HuH-7 (cell line): ENCODE measurements at places on chromosomes 12 and 14.

DNA sequence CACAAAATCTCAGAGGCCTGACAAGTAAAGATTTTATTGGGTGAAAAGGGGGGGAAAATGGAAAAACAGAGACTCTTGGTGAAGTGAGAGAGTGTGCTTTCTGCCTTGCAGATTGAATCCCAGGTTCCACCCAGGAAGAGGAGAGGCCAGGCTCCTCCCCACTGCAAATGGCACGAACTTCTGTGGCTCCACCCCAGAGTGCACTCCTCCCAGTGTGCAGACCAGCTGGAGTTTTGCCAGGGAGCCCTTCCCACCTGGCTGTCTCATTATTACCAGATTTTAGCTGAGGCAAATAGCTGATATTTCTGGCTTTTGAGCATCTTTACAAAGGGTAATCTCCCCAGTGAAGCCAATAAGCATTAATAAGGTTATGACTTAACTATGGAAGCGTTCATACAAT is 51.9 kb downstream of the TESPA1 start:
- DNase-seq: no peak

DNA sequence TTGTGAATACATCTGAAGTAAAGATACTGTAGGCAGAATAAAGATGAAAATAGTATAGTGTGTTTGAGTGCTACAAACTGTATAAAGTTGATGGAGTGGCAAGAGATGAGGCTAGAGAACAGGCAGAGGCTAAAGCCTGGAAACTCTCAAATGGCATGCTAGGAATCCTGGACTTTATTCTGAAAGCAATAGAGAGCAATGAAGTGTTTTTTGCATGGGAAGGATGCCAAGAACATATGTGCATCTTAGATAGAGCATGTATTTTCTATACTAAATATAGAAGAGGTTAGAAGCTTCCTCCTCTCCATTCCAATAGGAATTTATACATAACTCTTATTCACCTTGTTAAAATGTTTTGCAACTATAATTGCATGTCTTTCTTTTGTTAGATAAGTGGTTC is 86.3 kb upstream of the TMTC2 start:
- no peak for DNase-seq

DNA sequence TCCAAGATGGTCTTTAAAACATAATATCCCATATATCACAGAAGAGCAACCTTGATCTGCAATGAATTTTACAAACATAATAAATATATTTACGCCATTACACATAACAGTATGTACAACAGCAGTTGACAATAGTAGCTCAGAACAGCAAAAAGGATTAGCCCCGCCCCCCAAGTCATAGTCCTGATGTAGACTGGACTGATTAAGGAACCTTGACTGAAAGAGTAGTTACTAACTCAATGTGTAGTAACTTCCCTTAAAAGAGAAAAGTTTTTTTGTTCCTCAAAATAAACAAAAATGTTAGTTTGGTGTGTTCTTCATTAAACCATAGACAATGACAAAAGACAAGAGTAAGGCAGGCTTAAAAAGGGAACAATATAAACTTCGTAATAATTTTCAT is 44.5 kb downstream of the GTF2A1 start:
- DNase-seq: no peak

- no peak for DNase-seq
Measured at GRCh38 chr12:96549341-96549740, 60.0 kb downstream of the CFAP54 start.

DNA sequence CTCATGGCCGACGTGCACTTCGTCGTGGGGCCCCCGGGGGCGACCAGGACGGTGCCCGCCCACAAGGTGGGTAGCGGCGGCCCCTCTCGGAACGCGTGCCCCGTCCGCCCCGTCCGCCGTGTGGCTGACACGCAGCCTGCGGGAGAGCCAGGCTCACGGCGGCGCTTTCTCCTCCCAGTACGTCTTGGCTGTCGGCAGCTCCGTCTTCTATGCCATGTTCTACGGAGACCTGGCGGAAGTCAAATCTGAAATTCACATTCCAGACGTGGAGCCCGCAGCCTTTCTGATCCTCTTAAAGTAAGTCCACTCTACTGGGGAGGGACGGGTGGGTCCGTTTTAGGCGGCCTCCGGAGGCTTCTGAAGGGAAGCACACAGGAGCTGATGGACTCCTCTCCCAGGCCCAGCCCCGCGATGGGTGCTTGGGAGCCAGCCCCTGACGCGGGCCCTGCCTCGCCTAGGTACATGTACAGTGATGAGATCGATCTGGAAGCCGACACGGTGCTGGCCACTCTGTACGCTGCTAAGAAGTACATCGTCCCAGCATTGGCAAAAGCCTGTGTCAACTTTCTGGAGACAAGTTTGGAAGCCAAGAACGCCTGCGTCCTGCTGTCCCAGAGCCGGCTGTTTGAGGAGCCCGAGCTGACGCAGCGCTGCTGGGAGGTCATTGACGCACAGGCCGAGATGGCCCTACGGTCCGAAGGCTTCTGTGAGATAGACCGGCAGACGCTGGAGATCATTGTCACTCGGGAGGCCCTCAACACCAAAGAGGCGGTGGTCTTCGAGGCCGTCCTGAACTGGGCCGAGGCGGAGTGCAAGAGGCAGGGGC is 1.1 kb downstream of the BTBD6 start:
- peak; percentile 47 for DNase-seq

DNA sequence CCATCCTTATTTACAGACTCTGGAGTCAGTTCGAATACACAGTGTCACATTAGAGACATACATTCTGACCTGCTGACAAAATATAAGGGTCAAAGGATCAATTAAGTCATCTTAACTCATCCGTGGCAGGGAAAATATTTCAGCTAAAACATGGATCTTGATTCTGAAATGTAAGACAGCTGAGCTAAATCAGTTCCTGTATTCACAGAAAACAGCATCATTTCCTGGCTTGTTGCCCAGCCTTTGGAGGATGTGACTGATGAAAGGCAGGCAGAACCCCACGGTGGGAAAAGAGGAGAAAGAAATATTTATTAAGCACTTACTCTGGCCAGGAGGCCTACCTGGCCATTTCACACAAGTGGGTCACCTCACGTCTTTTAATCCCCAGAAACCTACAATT is 101.9 kb downstream of the GAS2L3 start:
- no peak for DNase-seq

- no peak for DNase-seq
Measured at GRCh38 chr14:102769049-102769327, 8.3 kb upstream of the TRAF3 start.

DNA sequence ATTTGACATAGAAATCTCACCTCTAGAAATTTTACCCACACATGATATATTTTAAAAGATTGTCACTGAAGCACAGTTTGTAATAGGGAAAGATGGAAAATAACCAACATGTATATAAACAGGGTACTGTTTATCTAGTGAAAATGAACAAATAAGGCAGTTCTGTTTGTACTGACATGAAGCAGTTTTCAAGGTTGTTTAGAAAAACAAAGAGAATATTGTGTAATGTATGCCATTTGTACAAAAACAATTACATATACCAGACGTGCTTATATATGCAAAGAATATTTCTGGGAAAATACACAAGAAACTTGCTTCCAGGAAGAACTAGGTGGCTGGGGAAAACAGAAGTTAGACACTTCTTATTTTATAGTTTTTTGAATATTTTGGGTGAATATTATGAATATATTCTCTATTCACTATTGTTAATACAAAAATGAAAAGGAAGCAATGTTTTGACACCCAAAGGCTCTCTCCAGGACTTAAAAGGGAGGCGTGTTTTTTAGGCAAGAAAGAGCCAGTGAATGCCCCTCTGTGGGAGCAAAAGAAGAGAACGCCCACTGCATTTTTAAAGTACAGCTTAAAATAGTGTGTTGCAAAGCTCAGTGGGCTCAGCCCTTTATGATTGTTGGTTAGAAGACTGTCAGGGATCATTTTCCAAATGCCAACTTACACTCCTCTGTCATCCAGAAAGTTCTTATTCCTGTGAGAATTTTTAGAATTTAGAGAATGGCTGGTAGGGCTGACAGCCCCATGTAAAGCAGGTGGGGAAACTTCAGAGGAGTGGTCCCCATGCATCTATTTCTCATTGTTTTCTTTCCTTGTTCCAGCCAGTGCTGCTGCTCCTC is 59.6 kb upstream of the FERMT2 start:
- DNase-seq: no peak

DNA sequence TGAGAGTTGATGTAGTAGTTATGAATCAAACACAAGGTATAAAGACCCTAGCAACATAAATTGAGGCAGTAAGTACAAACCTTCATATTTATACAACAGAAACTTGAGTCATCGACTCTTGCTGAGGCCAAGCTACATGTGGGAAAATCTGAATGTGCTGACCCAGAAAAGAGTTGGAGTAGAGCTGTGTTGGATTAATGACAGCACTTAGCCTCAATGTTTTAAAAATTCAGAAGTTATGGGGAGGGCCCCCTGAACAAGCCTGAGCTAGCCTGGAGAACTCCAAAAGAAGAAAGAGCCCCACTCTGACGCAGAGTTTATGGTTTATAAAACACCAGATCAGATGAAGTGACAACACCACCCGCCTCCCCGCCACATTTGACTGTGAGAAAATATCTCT is 100.0 kb downstream of the DUSP6 start:
- no peak for DNase-seq

- DNase-seq: no peak
Measured at GRCh38 chr14:44099743-44100488, 407.2 kb downstream of the FSCB start.

- DNase-seq: no peak
Measured at GRCh38 chr12:111519937-111520336, 79.2 kb downstream of the ATXN2 start.

DNA sequence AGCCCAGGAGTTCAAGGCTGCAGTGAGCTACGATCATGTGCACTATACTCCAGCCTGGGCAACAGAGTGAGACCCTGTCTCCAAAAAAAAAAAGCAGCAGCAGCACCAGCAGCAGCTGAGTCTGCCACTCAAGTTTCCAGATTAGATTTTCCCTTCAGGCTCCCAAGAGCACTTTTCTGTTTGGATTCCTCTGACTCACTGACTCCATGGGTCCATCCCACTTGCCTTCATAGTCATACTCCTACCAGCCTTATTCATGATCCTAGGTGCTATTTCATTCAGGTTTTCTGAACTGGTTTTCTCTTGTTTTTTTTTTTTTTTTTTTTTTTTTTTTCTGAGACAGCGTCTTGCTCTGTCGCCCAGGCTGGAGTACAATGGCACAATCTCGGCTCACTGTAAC is 6.8 kb upstream of the TWF1 start:
- DNase-seq: no peak
